Aorta (tissue), 5 donors: ENCODE measurements at places on chromosomes 3 and 15. TPM values are rescaled to one million over a fixed set of nuclear protein-coding genes. Genes with fewer than 3 reads are reported as not detected.

GRCh38 chr15:54803134-54803808 is 393.5 kb downstream of the RSL24D1 start:
- DNase-seq: no peak

Gene THAP10
- total RNA-seq: 0.90 TPM

Gene RARB
- 5.9 TPM for total RNA-seq

DNA sequence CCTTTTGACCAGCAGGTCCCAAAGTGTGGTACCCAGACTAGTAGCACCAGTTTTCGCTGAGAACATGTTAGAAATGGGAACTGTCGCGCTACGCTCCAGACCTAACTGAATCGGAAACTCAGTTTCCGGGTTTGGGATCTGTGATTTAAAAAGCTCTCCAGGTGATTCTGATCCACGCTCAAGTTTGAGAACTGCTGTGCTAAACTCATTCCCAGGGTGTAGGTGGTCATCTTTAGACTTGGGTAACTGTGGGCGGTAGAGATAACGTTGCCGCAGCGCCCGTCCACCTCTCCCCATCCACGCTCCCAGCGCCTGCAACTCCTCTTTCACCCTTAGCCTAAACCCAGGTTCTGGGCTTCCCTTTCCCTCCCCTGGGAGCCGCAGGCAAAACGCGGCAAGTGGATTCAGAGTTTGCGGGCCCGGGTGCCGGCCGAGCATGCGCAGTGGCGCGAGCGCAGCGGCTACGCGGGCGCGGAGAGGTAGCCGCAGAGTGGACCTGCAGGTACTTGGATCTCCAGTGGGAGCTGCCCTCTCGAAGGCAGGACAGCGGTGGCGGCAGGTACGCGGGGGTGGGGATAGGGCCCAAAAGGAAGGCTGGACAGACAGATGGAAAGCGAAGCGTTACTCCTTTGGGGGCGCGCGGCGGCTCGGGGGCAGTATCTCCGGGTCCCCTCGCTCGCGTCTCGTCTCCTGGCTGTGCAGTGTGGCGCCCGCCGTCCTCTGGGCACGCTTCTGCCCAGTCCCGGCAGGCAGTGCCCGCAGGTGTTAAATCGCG is at the start of gene PLS1:
TSS of gene PLS1 (plus strand) at position 443 of the 775 bp plus-strand sequence. CDS start 67,845 bp downstream, outside the sequence.
- DNase-seq: peak; percentile 93

Gene RPL35A
- total RNA-seq: 745 TPM

DNA sequence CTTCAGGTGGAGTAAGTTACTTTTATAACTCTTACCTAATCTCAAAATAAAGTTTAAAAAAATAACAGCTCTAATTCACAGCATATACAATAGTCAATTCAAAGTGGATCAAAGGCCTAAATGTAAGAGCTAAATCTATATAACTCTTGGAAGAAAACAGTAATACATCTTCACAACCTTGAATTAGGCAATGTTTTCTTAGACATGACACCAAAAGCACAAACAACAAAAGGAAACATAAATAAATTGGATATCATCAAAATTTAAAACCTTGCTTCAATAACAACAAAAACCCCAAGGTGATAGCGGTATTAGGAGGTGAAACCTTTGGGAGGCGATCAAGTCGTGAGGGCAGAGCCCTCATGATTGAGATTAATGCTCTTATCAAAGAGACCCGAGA is 12.8 kb downstream of the DENND6A start:
- DNase-seq: no peak

Gene SYNPR
- not detected for total RNA-seq

Gene MORC1
- not detected for total RNA-seq

DNA sequence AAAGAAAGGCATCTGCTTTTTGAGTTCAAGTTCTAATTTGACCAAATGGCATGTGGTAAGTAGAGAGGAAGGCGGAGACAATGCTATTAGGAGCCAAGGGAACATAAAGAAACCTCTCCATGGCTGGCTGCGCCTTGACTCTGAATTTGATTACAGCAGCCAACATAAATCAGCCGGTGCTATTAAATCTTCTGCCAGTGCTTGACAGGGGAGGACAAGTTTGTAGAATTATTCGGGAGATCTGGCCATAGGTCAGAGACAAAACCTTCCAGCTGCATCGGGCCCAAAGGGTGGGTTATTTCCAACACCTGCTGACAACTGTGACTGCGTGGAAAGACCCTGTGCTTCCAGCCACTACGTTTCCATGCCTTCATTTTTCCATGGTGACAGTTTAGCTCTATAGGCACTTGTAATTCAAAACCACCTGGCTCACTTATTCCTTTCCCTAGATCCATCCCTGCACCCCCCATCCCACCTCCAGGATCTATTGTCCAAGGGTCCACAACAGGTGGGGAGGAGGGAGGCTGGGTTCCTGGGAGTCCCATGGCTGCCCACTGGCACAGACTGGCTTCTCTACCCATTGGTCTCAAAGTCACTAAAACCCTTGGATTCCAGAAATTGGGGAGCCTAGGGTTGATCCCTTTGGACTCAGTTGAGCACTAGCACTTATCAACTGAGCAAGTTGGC is 15.9 kb downstream of the COLQ start:
- no peak for DNase-seq

GRCh38 chr3:40994611-40995010 is 204.7 kb upstream of the CTNNB1 start:
- no peak for DNase-seq

- no peak for DNase-seq
Observed at GRCh38 chr15:41659855-41660234, 360 bp upstream of the MGA start.

Gene PPP1R14D
- not detected for total RNA-seq

Gene CTXN2
- not detected for total RNA-seq

DNA sequence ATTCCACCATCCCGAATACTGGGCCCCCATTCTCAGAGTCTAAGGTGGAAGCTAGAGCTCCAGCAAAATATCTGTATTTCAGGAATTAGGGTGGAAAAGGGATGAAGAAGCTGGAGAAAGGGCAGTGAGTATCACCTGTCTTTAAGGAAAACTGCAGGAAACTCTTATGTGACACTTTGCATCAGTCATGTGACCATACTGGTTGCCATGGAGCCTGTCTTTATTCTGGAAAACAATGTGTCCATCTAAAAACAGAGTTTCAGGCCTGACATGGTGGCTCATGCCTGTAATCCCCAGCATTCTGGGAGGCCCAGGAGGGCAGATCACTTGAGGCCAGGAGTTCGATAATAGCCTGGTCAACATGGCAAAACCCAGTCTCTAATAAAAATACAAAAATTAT is 52.9 kb upstream of the FSIP1 start:
- no peak for DNase-seq

DNA sequence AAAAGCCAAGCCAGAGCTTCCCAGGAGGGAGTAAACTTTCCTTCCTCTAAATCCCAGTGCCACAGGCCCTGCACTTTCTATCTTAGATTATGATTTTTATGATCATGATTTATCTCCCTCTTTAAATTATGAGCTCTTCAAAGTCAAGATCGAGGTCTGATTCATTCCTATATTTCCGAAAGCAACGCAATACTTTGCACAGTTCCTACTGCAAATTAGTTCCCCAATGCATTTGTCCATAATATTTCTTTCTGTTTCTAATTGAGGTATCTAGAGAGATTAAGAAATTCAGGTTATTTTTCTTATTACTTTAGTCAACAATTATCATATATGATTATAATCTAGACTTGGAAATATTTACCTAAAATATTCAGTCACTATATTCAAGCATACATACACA is 173.1 kb upstream of the LPP start:
- DNase-seq: no peak

DNA sequence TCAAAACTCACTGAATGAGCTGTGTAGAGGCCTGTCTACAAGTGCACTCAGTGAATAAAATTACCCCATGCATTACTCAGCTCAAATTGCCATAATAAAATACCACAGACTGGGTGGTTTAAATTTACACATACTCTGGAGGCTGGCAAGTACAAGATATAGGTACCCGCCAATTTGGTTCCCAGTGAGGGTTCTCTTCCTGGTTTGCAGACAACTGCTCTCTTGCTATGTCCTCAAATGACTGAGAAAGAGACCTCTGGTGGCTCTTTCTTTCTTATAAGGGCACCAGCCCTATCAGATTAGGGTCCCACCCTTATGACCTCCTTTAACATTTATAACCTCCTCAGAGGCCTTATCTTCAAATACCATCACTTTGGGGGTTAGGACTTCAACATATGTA is 237.0 kb downstream of the CPNE4 start:
- DNase-seq: no peak

- no peak for DNase-seq
Observed at GRCh38 chr3:98754483-98754882, 8.7 kb upstream of the ST3GAL6 start.

Gene SAMD7
- total RNA-seq: not detected

Gene NAA50
- total RNA-seq: 74.1 TPM

GRCh38 chr3:134600206-134600605 is 50.6 kb downstream of the KY start:
- DNase-seq: no peak

- no peak for DNase-seq
Observed at GRCh38 chr3:57927916-57928315, 80.3 kb upstream of the FLNB start.

Gene TRPM7
- 41.0 TPM for total RNA-seq

GRCh38 chr15:48963524-48964113 is at the start of gene SHC4:
TSS of gene SHC4 (minus strand) at chr15:48963919. CDS start at chr15:48963015, 904 bp downstream.
- peak; percentile 70 for DNase-seq

- DNase-seq: no peak
Observed at GRCh38 chr3:135864060-135864459, 101.5 kb upstream of the PPP2R3A start.

Gene CIB2
- total RNA-seq: 6.3 TPM

GRCh38 chr15:94844538-94845389 is 613.4 kb downstream of the MCTP2 start:
- peak; percentile 88 for DNase-seq

- DNase-seq: no peak
Observed at GRCh38 chr15:49758856-49759255, 138.0 kb downstream of the DTWD1 start.

Gene BNC1
- 0.21 TPM for total RNA-seq

GRCh38 chr15:77025941-77026411 is 31.1 kb downstream of the PSTPIP1 start:
- DNase-seq: peak; percentile 38

Gene RAMAC
- total RNA-seq: 11.5 TPM

Gene ADAMTSL3
- 74.5 TPM for total RNA-seq

Gene BFSP2
- not detected for total RNA-seq
